T follicular helper cell (primary cell): ENCODE measurements at places on chromosomes 1 and 21.

DNA sequence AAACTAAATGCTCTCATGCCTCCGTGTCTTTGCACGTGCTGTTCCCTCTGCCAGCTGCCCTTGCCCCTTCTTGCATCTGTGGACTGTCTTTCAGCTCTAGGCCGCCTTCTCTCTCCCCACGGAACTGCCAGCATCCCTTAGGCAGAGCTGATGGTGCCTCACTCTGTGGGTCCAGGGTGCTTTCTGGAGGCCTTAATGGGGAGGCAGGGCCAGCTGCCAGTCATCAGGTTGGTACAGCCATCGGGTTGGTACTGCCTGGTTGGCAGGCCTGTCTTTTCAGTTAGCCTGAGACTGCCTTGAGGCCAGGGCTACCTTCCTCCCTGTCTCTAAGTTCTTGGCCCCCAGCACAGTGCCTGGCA is 61.4 kb upstream of the TARBP1 start:
- DNase-seq, result no peak

GRCh38 chr1:236345728-236346127 is 48.4 kb upstream of the EDARADD start:
- no peak for DNase-seq

GRCh38 chr1:224251741-224252146 is 68.7 kb downstream of the DEGS1 start:
- DNase-seq, result no peak

DNA sequence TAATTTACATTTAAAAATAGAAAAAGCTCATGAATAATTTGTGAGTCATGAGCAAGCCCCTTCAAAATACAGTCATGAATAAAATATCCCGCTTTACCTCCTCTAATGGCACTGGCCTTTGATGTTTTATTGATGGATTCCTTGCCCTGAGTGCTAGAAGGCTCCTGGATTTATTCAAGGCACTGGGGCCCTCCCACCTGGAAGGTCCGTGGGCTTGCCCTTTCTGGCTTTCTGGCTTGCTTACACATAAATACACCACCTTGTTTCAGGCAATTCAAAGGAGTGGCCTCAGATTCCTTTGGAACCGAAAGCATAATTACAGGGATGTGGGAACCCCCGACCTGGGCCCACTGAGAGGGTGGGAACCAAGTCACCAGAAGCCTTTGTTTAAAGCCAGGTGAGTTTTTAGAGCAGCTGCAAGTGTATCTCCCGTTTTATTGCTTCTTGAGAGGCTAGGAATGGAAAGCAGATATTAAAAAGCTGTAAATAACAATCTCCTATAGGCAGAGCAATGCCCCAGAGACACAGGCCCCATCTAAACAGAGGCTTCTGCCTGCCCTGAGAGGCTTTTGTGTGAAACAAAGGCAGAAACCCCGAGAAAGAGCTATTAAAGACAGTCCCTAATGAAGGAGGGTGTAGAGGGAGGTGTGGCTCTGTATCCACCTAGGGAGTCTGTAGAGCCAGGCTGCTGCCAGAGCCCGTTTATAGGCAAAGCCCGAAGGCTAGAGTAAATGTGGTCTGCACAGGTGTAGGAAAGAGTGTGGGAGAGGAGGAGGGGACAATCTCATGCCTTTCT is 126.4 kb downstream of the FAM78B start:
- DNase-seq, result no peak

- DNase-seq, result no peak
Measured at GRCh38 chr1:113320272-113320671, 70.0 kb upstream of the MAGI3 start.
